T1000 (cell line): ENCODE measurements at places on chromosomes 1 and 21.

- no peak for DNase-seq
These were observed 45.2 kb downstream of the SLC44A3 start for GRCh38 chr1:94865360-94865759.

DNA sequence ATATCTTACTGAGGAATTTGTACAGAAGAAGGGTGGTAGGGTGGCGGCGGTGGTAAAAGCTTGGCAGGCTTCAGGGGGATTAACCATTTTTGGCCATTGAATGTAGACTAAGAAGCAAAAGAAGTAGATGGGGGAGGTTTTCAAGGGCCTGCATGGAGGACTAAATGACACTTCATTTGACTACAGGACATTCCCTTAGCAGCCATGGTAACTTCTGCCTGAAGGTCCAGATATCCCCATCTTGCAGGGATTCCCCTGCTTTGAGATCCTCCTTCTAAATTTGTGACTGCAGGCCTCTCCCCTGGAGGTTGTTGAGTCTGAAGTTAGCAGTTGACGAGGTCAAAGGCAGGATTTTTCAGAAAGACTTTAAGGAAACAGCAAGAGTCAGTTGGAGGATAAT, 4.8 kb downstream of the VASH2 start:
- DNase-seq: no peak

GRCh38 chr1:169892927-169893644, 610 bp downstream of the SCYL3 start:
- no peak for DNase-seq

GRCh38 chr1:67514786-67515185, 84.6 kb upstream of the SERBP1 start:
- DNase-seq: no peak
